Stimulated activated CD4-positive, alpha-beta T cell treated with anti-CD3 and anti-CD28 coated beads, Interleukin-12 subunit alpha, Interleukin-12 subunit beta, amount 100 ng/mL, for 48 hours (primary cell): ENCODE measurements at places on chromosomes 6 and 20.

DNA sequence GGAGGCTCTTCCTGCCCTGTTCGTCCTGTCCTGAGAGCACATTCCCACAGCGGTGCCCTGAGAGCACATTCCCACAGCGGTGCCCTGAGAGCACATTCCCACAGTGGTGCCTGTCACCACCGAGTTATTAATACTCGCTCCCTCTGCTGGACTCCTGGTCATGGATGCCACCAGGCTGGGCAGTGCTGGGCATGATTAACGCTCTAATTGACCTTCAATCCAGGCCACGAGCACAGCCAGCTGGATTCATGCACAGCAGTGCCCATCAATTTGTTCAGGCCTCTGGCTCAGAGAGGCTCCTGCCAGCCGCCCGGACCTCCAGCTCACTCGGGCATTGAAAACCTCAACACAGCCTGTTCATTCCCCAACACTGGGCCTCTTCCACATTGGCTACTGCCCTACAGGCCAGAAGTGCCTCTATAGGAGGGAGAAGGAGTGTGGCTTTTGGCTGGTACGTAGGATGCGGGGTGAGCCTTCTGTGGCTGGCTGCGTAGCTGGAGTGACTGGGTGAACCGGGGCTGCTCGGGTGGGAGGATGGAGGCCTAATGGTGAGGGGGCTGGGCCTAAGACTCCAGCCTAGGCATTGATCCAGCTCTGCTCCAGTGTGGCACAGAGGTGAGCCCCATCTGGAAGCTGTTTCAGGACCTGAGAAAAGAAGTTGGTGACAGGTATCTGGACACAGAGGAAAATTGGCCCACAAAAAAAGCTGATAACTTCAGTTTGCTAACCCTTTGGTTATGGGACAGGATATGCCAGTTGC is 9.3 kb downstream of the IP6K3 start:
- no peak for DNase-seq

DNA sequence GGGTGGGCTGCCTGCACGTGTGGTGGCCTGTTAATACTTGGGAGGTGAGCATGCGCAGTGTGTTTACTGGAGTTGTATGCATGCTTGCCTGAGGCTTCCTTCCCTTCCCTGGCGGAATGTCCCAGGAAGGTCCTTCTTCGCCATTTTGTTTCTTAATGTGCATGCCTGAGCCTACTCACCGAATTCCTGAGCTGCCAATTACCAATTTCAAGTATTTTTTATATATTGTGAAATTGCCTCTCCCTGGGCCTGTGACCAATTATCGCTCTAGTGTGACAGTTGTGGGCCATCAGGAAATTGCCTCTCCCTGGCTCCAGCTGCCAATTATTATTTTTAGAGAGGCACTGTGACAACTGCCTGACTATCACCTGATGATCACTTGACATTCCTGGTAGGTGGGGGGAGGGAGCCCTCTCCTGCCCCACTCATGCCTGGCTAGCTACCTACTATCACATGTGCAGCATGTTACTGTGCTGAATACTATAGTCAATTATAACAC is 70.0 kb downstream of the FAM50B start:
- DNase-seq: no peak

GRCh38 chr6:100217225-100218012 is 223.4 kb upstream of the MCHR2 start:
- DNase-seq: no peak

- no peak for DNase-seq
These were observed 19.8 kb downstream of the RALY start for GRCh38 chr20:34013554-34013953.

DNA sequence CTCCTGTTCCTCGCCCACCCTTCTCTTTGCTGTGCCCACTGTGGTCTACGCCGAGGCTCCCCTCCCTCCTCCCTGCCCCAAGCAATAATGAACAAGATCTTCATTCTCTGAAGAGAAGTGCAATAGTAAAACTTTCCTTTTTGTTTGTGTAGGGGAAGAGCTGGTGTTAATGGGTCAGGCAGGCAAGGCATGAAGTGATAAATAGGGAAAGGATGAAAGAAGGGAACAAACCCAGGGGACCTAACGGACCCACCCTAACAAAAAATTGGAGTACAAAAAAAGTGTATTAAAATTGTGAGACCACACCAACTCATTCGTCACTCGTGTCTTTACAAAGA is 66.9 kb downstream of the ZBTB2 start:
- no peak for DNase-seq

- no peak for DNase-seq
These were observed 194.0 kb downstream of the SOD2 start for GRCh38 chr6:159499034-159499433.
